H7 (cell line): ENCODE measurements at places on chromosomes 4 and X.
A peak's percentile ranks its signal among the peaks of the same experiment; 100 is the strongest.

GRCh38 chr4:17468619-17469221 lies 43.2 kb downstream of the QDPR start:
- DNase-seq: peak; percentile 32

DNA sequence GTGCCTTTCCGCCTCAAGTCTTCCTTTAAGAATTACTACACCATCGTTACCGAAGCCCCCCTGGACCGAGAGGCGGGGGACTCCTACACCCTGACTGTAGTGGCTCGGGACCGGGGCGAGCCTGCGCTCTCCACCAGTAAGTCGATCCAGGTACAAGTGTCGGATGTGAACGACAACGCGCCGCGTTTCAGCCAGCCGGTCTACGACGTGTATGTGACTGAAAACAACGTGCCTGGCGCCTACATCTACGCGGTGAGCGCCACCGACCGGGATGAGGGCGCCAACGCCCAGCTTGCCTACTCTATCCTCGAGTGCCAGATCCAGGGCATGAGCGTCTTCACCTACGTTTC lies 2.2 kb downstream of the PCDH10 start:
- peak; percentile 60 for DNase-seq

DNA sequence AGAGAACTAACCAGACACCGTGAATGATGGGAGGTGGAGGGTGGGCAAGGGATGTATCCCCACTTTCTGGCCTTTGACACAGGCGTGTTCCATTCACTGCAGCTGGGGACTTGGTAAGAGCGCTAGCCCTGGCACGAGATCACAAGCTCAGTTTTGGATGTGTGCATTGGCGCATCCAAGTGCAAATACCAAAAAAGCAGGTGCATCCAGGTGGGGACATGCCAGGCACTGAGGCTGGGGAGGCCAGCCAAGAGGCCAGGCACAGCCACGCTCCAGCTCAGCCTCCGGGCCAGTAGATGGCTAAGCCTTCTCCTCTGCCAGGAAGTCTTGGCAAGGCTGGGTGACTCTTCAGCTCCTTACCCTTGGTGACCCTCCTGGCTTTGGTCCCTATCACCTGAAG lies 4.4 kb upstream of the ZFP92 start:
- DNase-seq: no peak

- DNase-seq: no peak
Observed at GRCh38 chr4:69731847-69732246, 28.6 kb downstream of the SULT1B1 start.

- peak; percentile 54 for DNase-seq
Observed at GRCh38 chr4:1112174-1112820, 1.1 kb downstream of the RNF212 start.

- DNase-seq: no peak
Observed at GRCh38 chrX:141839856-141840255, 1.7 kb downstream of the MAGEC3 start.

- no peak for DNase-seq
Observed at GRCh38 chr4:87974856-87975462, 555 bp upstream of the SPP1 start.

DNA sequence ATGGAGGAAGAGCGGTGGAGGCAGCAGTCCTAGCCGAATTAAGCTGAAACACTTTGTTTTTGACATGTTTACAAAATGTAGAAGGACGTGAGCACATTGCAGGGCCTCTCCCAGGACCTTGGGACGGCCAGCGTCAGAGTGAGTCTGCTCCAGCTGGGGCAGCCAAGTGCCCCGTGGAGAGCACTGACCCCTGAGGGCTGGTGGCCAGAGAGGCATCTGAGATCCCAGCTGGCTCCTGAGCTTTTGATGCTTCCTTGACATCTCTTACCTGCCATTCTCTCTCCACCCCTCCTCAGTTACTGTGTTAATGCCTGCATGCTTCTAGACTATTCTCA lies 24.7 kb downstream of the NAT8L start:
- DNase-seq: peak; percentile 39

DNA sequence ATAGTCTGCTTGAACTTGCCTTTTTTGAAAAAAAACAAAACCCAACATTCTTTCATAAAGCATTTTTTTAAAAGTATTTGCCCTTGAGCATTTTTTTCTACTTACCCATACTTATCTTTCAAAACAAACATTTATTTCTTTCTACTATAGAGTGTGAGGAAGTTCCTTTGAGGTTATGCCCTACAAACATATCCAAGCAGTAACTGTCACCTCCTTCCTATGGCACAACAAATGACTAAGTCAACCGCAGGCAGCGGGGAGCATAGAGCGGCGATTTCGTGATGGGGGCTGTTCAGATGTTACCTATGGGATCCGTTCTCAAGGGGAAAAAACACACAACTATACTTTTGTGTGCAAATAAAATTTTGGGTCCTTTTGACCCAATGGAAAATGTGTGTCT lies 19.4 kb downstream of the SPRY1 start:
- DNase-seq: no peak

DNA sequence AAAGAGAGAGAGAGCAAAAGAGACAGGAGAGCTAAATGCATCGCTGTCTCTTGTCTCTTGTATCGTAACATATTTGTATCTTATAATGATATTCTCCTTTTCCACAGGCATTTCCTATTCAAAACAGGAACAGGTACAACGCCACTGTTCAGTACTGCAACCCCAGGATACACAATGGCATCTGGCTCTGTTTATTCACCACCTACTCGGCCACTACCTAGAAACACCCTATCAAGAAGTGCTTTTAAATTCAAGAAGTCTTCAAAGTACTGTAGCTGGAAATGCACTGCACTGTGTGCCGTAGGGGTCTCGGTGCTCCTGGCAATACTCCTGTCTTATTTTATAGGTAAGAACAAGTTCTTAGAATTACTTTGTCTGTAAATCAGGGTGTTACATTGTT lies 288.6 kb downstream of the DCTD start:
- DNase-seq: no peak

DNA sequence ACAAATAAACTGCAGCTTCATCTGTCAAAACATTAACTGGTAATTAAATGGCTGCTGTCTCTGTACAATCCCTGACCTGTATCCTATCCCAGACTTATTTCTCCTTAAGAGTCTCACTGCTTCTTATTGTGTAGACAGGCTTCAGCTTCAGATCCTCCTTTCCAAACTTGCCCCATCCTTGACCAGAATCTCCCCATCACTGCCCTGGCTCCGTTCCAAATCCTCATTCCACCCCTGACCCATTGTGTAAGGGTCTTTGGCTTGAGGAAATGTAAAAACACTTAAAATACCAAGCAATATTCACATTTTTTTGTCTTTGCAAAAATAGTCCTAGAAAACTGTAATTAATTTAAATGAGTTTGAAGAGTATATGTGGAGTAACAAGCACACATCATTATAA lies 152.6 kb upstream of the VEGFC start:
- no peak for DNase-seq

DNA sequence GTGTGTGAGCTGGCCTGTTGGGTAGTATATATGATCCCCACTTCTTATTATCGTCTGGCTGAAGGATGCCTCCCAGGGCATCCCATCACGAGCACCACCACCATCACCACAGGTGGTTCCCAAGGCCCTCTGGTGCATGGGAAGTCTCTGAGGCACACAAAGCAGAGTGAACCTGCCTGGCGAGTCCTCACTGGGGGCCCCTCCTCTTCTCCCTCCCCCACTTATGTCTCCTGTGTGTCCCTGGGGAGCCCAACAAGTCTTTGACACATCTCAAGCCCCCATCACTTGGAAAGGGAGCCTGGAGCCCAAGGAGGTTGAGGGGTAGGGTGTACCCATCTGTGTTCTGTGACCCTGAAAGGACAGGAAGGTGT lies 45.5 kb upstream of the NKX1-1 start:
- DNase-seq: peak; percentile 19

DNA sequence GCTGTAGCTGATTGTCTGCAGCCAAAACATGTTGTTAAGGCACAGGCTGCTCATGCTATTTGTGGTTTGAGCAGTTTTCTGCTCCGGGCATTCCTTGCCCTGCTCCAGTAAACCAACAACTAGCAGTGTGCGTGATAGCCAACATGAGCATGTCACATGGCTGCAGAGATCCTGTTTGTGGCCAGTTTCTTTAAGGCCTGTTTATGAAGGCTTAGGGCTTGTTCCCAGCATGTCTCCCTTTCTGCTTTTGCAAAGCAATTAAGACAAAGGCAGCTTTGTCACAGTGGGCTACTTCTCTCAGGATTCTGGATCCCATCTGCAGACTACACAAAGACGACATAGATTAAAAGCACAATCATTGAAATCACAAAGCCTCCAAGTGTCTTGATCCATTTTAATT lies 160.5 kb downstream of the ZNF518B start:
- no peak for DNase-seq

- DNase-seq: peak; percentile 85
Observed at GRCh38 chr4:168631241-168632162, 134.7 kb downstream of the PALLD start.

- no peak for DNase-seq
Observed at GRCh38 chr4:137738375-137738990, 206.2 kb upstream of the PCDH18 start.

GRCh38 chrX:113743069-113743468 lies 840.8 kb upstream of the HTR2C start:
- no peak for DNase-seq
